ENCODE measurements at places on chromosomes 6 and 20.

DNA sequence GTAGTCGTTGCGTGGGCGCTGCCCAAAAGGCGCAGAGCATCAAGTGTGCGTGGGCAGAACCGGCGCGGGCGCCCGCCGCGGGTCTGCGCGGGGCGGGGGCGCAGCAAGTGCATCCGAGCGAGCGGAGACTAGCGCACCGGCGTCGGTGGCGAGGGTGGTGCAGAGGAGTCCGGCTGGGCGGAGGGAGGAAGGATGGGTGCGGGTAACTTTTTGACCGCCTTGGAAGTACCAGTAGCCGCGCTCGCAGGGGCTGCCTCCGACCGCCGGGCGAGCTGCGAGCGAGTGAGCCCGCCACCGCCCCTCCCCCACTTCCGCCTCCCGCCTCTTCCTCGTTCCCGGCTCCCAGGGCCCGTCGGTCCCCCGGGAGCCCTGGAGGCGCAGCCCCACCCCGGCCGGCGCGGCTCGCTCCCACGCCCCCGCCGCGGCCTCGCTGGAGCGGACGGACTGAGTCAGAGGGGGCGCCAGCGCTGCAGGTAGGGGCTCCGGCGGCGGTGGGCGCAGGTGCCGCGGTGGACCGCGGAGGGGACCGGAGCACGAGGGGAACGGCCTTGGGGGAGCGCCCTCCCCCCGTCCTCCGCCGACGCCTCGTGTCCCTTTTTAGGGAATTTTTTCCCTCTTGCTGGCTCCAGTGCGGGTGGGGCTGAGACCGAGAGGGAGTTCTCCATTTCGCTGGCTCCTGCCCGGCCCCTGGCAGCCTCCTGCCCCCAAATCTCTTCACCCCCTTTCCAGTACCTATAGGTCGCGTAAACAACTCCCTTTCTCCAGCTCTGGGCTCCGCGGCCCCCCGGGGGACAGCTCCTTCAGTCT is 1.6 kb upstream of the DBNDD2 start:
- DNase-seq, result peak; percentile 95

DNA sequence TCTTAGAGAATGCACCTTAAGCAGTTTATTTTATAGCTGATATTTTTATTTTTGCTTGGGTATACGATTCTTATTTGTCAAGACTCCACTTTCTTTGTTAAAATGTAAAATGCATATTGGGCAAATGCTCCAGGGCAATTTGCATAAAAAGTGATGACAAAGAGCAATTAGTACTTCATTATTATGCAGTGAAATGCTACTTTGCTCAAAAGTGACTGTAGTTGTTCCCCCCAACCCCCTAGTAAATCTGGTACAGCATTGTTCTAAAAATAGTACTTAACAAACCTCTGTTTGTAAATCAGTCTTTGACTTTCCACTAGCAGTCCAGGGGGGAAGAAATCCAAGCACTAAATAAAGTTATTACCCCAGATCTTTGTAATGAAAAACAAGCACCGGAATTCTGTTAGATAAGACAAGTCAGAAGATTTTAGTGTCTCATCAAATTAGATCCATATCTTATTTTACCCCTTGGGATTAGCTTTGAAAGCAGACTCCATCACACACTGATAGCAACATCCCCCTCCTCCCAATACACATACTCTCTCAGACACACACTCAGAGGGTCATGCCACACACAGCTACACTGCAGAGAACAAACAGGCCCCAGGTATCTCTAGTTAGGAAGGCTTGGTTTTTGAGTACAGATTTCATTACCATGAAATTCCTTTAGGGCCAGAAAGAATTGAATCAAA is 32.9 kb upstream of the BACH2 start:
- DNase-seq, result no peak

DNA sequence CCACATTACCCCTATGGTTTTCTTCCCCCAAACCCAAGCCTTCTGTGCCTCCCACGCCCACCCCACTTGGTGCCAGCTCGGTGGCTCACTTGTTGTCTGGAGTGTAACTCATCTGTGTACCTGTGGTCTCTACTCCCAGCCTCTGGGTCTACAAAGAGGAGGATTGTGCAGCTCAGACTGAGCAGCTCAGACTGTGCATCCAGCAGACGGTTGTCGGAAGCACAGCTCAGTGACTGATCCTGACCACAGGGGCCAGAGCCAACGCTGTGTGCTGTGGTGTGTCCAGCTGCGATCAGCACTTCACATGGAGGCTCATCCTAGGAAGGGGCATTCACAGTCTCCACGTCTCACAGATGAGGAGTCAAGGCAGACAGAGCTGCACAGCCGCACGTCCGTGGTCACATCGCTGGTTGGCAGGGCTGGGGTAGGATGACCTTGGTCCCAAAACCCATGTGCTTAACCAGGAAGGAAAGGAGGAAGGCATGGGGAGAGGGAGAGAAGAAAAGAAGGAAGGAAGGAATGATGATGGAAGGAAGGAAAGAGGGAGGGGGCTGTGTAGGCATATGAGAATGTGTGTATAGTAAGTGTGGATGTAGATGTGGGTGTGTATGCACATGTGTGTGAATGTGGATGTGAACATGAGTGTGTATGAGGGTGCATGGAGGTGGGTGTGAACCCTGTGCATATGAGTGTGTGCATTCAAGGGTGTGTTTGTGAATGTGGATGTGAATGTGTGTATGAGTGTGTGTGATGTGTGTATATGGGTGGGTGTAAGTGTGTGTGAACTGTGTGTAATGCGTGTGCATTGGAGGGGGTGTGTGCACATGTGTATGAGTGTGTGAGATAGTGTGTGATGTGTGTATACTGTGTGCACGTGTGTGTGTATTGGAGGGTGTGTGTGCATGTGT is 28.2 kb upstream of the STX16 start:
- no peak for DNase-seq

GRCh38 chr6:32416036-32416435 is 9.1 kb upstream of the BTNL2 start:
- DNase-seq, result no peak

GRCh38 chr20:19370076-19371075 is 157.9 kb downstream of the SLC24A3 start:
- DNase-seq, result no peak

DNA sequence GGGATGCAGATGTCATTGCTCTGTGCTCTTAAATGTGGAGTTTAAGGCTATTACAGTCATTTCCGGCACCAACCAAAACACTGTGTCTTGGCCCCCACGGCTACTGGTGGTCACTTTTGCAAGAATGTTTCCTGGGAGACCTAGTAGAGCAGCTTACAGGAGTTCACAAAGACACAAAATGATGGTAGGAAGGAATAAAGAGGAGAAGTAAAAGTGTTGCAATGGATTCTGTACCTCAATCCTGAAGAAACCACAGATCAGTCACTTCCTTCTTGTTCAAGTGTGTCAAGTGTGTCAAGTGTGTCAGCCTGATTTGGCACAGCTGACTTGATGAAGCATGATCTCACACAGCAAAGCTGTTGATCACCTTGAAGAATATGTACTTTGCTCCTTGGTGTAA is 344.0 kb downstream of the PLCB1 start:
- no peak for DNase-seq

DNA sequence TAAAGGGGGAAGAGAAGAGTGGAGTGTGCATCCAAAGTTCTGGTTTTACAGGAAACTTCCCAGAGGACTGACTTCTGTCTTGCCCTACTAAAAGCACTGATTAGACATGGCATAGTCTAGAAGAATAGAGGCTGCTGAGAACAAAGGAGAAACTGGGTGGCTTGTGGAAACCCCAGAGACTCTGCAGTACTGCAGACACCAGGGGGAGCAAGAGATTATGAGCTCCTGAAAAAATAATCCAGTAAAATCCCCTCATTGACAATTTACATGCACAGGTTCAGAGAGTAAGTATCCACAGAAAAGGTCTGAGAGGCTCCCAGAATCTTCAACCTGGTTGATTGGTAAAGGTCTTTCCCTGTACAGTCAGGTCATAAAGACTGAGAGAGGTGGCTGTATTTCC is 48.7 kb upstream of the CLVS2 start:
- DNase-seq, result no peak

DNA sequence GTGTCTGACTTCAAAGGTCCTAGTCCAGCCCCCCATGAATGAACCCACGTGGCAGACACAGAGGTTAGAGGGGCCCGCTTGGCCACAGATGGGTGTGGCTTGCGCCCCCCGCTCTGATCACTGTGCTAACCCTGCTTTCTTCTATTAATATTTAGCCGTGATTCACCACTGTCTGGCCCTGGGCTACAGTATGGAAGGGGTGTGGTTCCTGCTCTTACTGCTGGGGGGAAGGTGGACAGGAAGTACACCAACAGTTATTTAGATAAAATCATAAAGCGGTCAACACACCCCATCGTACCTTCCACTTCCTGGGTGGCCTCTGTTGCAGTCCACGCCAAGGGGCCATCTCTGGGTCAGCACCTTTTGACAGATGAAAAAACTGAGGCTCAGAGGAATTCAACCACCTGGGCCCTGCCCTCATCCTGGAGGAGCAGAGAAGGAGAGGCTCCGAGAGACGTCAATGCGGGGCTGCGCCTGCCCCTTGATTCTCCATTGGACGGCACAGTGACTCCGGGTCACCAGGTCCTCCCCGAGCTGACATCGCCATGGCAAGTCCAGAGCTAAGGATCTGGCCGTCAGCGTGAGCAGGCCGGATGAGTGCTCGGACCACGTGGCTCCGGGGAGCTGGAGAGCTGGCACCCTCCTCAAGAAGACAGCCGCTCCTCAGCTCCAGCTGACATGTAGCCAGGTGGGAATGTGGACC is 206.3 kb downstream of the PREX1 start:
- no peak for DNase-seq

DNA sequence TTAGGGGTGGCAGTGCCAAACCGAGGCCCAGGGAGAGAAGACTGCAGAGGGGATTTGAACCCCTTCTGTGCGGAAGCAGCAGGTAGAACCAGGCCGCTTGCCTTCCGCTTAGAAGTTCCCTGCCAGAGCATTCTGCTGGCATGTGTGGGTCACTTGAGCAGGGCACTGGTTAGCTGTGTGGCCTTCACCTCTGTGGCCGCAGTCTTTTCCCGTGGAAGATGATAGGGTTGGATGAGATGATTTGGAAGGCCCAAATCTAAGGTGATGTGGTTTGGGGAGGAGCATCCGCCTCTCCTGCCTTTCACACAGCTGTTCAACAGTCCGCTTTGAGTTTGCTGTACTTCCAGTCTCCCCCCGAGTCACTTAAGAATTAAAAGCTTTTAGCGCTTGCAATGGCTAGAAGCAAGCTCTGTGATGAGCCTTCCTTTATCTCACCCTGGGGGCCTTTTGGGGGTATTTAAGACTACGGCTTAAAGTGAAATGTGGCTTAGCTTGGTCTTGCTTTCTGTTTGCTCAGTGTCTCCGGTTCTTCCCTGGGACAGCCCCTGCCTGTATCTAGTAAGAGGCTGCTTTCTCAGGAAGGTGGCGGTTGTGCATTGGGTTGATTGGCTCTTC is 743 bp downstream of the CMTR1 start:
- DNase-seq, result no peak

DNA sequence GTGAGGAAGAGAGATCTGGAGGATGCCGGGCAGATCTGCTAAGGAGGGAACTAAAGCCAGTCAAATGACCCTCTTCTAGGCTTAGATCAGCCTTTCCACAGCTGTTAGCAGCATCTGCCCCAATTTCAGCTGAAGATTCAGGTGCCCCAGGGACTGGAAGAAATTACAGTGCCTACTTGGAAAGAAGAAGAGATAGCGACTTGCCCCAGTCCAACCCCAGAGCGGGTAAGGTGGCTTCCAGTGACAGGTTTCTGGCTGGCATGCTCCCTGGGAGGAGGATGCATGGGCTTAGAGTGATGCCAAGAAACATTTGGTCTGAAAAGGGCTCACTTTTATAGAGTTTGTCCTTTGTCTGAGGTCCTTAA is 620 bp downstream of the TJAP1 start:
- DNase-seq, result no peak

DNA sequence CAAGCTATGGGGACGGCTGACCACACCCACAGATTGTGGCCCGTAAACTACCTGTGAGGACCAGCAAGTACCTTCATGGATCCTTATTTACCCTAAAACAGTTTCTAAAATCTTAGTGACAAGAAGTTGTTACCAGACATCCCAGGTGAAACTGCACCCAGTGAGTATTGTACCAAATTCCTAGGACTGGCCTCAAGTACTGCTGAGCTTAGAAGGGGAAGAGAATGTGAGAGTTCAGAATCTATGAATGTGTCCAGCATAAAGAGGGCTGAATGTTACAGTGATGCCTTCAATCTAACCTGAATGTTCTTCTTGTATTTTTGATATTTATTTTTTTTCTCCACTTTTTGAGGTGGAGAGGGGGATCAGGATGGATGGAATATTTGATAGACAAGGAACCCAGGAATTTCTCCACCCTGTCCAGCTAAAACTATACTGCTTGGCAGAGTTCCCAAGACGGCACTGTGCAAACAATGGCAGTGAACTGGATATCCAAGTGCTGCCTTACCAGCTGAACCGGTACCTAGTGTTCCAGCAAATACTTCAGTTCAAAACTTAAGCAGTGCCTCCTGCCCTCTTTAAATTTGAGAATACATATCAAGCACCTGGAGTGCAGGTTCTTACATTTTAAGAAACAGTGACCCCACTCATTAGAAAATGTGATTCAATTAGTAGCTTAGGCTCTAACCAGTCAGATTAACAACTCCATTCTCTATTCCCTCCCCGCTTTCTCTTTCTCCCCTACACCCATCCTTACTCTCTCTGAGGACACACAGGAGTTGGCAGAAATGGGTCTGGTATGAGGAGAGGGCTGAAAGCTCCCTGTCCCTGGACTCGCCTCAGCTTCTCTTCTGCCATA is 427.3 kb upstream of the FLRT3 start:
- no peak for DNase-seq

GRCh38 chr6:97129106-97129505 is 153.9 kb downstream of the MMS22L start:
- no peak for DNase-seq

DNA sequence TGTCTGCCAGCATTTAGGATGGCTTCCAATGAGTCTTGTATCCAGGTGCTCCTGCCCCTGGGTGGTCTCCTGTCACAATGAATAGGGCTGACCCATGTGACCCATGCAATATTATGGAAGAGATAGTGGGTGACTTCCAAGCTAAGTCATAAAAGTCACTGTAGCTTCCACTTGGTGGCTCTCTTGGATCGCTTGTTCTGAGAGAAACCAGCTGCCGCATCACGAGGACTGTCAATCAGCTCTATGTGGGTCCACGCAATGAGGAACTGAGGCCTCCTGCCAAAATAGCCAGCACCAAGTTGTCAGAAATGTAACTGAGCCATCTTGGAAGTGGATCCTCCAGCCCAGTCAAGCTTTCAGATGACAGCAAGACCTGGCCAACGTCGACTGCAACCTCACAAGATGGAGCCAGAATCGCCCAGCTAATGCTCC is 14.9 kb upstream of the MATN4 start:
- no peak for DNase-seq

- DNase-seq, result no peak
Measured at GRCh38 chr6:70304616-70305015, 1.7 kb upstream of the COL9A1 start.

Data from right cardiac atrium (tissue), 5 donors.